ENCODE measurements at places on chromosomes 1 and 21.

DNA sequence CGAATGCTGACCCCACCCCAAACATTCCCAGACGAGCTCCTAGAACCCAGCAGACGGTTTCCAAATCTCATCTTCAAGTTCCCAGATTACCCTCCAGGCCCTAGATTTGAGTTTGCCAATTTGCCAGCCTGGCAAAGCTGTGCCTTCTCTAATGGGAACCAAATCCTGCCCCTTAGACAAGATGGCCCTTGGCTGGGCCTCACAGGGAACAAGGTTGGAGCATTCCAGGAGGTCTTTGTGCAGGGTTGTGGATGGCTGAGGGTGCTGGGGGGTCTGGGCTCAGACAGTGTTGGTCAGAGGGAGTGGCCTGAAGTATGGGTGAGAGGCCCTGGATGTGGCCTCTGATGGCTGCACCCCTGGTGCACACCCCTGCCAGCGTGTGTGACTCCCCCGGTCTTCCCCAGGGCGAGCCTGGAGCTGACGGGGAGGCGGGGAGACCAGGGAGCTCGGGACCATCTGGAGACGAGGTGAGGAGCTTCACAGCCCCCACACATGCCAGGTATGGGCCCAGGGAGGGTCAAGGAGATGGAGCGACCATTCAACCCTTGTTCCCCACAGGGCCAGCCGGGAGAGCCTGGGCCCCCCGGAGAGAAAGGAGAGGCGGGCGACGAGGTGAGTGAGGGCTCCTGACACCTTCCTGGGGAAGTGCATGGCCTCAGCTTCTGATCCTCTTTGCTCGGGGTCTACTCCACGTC is 10.2 kb downstream of the COL6A1 start:
- DNase-seq: no peak

DNA sequence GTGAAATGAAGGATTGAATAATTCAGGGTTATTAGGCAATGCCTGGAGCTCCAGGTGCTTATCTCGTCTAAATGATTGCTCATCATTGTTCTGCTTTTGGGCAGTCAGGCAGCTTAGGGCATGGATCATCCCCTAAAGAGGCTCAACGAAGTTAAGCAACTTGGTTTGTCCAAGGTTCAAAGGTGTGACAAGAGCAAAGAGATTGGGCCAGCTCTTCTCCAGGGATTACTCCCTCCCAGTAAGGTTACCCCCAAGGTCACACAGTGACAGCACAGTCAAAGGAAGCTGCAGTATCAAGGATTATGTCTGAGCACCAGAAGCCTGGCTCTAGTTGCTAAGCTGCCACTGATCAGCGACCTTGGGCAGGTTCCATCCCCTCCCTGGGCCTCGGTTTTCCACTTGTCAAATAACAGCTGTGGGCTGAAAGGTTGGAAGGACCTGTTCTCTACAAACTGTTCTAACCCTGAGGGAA is 6.8 kb downstream of the ETNK2 start:
- DNase-seq: no peak

DNA sequence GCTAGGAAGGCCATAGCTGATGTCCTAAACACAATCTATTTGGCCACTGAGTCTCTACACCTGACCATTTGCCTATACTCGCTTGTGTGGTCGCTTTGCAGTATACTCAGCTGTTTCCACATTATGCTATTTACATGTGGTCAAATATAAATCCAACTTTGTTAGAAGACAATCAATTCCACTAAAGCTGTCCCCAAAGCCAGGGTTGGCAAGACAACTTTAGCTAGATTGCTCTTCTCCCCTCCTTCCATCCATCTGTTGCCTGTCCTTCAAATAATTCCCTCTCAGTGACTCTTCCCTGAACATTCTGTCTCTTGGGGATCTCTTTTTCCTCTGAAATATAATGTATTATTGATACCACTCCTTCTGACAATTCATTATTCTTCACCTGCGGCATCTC is 30.1 kb downstream of the AVPR1B start:
- no peak for DNase-seq

DNA sequence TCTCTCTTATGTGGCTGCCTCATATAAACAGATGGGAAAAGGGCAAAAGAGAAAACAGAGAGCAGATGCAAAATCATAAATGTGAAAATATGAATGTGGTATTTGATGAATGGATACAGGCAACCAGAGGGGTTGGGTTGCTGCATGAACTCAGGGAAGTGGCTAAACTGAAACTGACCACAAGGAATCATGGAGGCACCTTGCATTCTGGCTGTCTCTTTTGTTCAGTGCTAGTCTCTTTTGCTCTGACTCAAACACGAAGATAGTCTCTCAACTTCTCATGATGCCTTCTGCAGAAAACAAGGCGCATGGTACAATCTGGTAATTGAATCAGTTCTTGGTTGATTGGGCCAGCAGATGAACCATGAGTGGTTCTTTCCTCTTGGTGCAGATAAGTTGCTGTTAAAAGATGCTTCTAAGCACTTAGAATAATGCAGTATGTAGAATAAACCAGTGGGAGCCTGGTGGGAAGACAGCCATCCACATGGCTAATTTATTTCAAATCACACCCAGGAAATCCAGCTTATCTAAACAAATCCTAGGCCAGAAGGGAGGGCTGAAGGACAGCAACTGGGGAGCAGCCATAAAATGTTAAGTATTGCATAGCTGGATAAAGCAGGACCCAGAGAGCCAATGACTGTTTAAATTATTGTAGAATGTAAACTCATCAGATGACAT is 64.2 kb downstream of the HLX start:
- no peak for DNase-seq

DNA sequence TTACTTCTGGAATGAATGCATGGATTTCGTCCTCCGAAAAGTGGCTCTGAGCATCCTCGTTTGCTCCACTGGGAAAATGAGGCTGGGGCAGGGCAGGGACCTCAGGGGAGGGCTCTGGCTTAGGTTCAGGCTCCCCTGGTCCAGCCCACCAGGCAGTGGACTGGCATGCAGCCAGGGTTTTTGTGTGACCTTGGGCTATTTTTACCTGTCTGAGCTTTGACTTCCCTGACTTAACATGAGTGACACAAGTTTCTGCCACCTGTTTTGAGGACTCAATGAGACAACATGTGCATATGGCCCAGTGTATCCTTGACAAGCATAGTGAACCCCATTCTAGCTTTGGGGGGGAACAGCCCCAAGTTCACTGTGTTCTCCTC is 32.6 kb upstream of the EDN2 start:
- no peak for DNase-seq

- DNase-seq: no peak
Observed at GRCh38 chr1:230207598-230207997, 140.6 kb downstream of the GALNT2 start.

All from stimulated activated CD4-positive, alpha-beta T cell treated with anti-CD3 and anti-CD28 coated beads, Interleukin-1b, Interleukin-23, amount 100 ng/mL, for 4 hours (primary cell).